ENCODE measurements at places on chromosomes 4 and X.
A peak's percentile ranks its signal among the peaks of the same experiment; 100 is the strongest.

DNA sequence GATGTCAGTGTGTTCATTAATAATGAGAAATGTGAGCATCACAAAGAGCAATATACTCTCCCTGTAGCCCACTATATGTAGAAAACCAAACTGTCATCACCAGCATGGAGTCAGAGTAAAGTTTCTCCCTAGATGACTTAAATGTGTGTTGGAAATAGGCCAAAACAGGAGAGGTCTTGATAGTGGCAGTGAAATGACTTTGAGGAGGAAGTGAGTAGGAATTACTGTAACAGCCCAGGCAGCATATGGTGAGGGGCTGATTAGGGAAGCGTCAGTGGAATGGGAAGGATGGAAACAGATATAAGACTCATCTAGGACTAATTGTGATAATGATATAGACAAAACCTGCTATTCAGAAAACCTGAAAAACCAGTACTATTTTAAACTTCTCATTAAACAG is 83.9 kb downstream of the ATXN3L start:
- DNase-seq, result no peak

DNA sequence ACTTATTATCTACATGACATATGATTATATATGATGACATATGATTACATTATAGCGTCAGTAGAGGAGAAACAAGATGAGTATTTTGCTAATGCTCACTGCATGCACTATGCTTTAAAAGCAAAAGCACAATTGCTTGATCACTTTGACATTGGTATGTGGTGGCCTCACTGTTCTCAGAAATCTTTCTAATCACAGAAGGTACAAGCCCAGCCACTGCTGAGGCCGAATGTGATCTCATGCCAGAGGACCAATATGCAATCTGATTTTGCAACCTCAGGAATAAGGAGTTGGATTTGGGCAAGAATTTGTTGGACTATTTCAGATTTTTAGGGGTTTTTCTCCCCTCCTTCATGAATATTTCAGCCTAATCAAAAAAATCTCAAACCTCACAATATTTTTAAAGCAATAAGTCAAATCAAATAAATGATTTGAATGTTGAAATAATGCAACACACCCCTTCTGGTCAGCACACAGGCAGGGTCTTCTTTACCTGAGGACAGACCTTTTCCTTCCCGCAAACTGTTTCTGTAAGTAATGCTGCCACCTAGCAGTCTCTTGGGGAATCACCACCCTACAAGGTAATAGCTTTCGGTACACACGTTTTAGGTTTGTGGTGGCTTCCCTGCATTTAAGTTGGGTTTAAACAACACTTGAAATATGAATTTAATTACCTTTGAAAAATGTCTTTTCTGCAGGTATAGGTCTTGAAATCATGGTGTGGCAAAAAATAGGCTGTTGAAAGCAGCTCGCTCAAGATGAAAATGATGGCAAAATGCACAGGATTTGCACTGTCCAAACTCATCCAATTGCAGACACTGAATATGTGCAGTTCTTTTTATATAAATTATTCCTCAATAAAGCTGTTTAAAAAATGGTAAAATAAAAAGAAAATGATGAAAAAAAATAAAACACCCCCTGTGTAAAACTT is 4.8 kb upstream of the CXCL13 start:
- DNase-seq, result peak; percentile 64

DNA sequence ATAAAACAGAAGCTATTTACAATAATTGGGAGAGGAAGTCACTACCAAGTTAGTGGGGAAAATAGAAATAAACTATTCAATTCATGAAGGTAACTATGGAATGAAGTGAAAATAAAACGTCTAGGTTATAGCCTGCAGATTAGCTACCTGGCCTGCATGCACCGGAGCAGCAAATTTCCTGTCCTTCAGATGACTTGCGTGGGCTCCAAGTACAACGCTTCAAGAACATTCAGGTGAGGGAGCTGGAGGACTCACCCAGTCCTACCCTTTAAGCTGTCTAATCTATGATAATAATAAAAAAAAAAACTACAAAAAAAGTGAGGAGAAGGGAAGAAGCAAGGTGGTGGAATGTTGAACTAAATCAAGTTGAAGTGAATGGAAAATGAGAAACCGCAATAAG is 13.2 kb downstream of the C4orf54 start:
- DNase-seq, result no peak

GRCh38 chr4:16706251-16706650 is 192.2 kb downstream of the LDB2 start:
- DNase-seq, result no peak

DNA sequence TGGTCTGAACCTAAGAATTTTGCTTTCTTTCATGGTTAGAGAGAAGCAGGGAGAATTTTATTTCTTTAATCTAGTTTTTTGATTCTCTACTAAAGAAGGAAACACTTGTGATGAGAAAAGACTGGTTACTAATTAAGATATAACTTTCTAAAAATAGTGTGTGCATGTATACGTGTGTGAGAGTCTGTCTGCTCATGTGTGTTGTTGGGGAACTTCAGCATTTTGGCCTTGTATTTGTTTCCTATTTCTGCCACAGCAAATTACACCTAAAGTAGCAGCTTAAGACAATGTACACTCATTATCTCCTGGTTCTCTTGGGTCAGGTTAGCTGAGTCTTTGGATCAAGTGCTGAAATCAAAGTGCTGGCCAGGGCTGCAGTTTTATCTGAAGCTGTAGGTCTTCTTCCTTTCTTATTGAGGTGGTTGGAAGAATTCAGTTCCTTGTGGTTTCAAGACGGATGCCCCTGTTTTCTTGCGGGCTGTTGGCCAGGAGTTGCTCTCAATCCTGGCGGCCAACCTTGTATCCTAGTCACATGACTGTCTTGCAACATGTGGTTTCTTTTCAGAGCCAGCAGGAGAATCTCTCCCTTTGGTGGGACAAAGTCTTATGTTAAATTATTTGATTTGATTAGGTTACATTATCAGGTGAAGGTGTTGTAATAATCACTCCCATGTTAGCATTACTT is 188.4 kb upstream of the CLNK start:
- DNase-seq, result no peak

DNA sequence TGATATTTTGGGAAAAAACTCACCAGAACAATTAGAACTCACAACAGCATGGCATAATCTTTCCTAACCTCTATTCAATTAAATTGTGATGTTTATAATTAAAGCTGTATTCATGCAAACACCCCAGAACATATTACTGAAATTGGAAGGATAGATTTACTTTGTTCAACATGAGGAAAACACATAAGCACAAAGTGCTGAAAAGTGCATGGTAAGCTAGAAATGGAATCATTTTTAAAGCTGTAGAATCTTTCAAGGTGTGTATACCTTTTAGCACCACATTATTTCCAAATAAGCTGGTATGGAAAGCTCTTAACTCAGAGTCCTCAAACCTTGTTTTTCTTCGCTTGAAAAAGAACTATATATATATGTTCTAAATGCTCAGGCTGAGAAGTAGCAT is 90.8 kb upstream of the NAP1L5 start:
- no peak for DNase-seq
